ENCODE measurements at places on chromosomes 1 and 21. TPM values are rescaled to one million over a fixed set of nuclear protein-coding genes. Genes with fewer than 3 reads are reported as not detected.

- no peak for DNase-seq
These were observed 3.4 kb upstream of the MARCKSL1 start for GRCh38 chr1:32339363-32339978.

AXDND1 gene
- 0.27 TPM for polyA plus RNA-seq

DNA sequence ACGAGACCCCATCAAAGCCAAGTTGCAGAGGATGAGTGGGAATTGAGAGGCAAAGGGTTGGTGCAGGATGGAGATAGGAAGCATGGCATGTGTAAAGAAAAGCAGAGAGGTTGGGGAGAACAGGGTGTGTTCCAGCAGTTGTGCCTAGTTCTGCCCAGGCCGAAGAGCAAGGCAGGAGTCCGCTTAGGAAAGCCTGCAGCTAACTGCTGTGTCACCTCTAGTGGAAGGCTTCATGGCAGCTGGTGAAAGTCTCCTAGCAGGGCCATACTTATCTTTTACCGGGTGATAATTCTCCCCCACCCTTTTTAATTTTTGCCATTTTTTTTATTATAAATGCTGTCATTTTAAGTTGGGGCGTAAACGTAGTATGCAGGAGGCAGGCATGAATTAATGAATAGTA is 93.6 kb downstream of the NFIA start:
- no peak for DNase-seq

ADCY10 gene
- 0.02 TPM for polyA plus RNA-seq

NLRP3 gene
- not detected for polyA plus RNA-seq

Measured in BJ (cell line).